ENCODE measurements at places on chromosomes 11 and 22.

DNA sequence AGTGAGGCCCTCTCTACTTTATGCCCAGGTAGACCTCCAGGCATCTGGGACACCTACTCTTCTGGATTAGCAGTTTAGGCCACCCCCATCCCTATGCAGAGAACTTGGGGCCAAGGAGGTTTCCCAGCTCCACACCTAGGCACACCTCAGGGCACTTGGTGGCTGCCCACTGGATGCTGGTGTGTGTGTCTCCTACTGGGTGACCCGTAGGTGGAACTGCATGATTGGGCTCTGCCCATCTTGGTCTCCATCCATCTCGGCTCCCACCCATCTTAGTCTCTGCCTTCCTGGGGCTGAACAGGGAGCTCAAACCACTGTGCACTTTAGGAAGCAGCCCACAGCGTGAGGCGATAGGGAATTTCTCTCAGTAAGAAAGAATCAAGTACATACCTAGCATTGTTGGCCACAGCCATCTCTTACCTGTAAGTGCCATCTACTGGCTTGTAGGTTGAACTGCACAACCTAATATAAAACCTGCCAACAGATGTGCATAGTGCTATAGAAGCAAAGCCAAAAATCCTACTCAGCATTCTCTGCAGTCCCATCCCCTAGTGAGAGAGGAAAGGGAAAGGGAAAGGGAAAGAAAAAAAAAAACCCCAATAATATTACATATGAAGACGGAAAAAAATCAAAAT lies 61.6 kb upstream of the PTPN5 start:
- no peak for DNase-seq

- no peak for DNase-seq
Observed at GRCh38 chr22:32539631-32540421, 65.2 kb downstream of the FBXO7 start.

DNA sequence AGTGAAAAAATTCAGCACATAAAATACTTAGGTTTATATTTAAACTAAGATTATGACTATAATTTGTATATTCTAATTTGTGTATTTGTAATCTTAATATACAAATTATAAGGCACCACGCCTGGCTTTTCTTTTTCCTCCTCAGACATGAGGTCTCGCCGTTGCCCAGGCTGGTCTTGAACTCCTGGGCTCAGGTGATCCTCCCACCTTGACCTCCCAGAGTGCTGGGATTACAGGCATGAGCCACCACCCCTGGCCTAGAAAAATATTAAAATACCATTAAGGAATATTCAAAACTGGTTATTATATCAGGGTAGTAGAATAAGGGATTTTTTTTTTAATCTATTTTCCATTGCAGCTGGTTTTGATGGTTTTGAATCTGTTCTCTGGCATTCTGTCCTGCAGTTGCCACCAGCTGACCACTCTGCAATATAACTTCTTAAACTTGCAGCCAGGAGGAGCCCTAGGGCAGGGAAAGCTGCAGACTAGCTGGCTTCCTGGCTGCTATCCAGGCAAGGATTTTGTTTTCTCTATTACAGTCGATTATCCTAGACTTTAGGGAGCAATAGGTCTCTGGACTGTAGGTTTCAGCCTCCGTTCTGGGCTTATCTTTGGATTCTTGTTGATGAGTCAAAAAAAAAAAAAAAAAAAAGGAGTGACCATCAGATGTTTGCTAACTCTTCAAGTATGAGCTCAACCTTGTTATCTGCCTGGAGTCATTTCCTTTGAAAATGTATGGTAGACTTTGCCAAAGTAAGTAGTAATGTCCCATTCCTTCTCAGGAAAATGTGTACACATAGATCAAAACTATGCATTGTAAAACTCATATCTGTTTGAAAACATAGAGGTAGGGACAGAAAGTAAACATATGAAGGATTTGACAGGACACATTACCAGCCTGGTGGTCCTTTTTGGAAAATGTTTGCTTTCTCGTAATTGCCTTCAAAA lies 13.2 kb downstream of the POLA2 start:
- no peak for DNase-seq

- DNase-seq = no peak
Observed at GRCh38 chr22:46007848-46008261, 30.9 kb upstream of the WNT7B start.

DNA sequence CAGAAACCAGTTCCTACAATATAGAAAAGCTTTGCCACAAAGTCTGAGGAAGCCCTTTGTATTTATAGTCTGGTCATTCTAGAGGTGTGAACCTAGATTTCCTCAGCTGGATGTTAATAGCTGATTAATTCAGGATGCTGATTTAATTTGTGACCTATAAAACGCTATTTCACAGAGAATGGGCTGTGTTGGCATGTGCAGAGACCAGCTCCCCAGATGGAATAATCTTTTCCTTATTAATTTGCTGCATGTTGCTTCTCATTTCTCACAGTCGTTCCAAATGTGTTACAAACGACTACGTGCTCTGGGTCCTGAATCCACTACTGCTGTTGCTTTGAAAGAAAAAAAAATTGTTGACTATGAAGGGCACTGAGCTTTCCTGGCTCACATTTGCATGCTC lies 49.3 kb downstream of the BDNF start:
- no peak for DNase-seq

DNA sequence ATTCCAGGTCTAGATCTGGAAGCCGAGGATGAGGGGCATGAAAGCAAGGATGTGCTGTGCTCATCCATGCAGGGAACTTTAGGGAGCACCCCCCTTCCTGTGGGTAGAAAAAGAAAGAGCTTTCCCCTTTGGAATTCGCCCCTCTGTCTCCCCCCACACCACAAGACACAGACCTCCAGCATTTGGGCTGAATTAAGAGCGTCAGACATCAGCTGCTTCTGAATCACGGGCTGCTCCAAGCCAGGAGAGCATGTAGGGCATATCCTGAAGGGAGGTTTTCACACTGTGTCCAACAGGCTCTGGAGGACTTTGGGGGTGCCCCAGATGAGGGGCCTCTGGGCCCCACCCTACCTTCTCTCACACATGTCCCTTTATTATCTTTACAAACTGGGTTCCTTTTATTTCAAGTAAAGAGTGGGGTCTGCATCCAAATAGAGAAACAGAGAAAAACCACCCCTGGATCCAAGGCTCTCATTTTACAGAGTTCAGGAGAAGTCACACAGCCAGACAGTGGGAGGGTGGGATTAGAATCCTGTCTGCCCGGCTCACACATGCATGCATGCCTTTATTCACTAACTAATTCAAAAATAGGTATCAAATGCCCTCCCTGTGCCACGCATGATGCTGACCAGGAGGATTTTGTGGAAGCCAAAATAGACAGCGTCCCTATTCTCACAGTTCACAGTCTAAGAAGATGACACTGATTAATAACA lies 52.8 kb downstream of the LRRC32 start:
- no peak for DNase-seq

- no peak for DNase-seq
Observed at GRCh38 chr22:38479096-38479837, 11.4 kb downstream of the KDELR3 start.

DNA sequence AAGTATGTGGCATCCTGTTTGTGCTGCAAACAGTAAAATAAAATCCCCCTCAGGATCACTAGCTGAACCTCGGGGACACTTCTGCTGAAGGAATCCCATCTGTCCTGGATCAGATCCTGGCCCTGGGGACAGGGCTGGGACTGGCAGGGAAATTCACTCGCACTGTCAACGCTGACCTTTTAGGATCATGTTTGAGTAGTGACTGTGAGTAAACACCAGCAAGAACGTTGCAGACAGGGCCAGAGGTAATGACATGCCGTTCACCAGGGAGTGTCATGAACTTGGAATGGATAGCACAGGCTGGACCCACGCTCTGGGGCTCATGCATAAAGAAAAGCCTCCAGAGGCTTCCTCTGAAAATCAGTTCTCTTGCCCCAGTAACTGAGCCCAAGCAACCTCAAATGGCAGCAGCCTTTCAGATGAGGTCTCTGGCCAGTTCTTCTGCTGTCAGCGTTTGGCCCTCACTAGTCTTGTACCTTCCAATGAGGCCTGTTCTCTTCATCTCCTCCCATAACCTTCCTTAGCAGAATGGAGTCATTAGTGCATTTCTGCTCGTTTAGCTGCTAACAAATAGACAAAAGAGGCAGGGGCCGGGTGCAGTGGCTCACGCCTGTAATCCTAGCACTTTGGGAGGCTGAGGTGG lies 51.0 kb upstream of the BARX2 start:
- no peak for DNase-seq

- DNase-seq = no peak
Observed at GRCh38 chr11:78037056-78037455, 14.0 kb upstream of the KCTD14 start.

DNA sequence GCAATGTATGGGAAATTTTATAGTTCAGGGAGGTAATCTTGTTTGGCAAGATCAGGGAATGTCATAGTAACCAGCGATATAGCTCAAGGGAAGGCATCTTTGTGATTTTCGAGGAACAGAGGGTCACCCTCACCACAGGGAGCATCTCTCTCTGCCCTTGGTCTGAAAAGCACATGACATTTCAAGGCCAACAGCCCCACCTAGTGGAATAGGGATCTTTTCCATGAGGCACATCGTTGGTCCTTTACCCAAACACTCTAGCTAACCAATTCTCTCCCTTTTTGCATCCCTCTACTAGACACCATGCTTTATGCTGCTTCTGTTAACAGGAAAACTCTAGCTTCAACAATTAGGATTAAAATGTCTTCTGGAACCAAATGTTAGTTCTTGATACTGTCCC lies 179.0 kb downstream of the GRM5 start:
- peak; percentile 1 for DNase-seq

DNA sequence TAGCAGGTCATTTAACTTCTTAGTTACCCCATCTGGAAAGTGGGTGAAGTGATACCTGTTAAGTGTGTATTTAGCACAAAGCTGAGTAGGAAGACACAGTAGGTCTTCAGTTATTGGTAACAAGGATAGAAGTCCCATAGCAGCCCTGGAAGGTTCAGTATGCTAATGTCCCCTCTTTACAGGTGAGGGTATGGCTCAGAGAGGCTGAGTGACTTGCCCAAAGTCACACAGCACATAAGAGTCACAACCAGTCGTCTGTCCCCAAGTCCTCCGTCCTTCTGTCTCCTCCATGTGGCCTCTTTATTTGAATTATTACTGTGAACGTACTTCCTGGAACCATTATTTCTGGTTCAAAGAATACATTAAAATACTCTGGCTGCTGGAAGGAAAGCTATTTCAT lies 10.5 kb downstream of the ASPHD2 start:
- DNase-seq = no peak

- DNase-seq = no peak
Observed at GRCh38 chr11:61445516-61445915, 15.6 kb downstream of the SDHAF2 start.

GRCh38 chr22:35892192-35892591 lies 136.4 kb downstream of the RBFOX2 start:
- DNase-seq = no peak

DNA sequence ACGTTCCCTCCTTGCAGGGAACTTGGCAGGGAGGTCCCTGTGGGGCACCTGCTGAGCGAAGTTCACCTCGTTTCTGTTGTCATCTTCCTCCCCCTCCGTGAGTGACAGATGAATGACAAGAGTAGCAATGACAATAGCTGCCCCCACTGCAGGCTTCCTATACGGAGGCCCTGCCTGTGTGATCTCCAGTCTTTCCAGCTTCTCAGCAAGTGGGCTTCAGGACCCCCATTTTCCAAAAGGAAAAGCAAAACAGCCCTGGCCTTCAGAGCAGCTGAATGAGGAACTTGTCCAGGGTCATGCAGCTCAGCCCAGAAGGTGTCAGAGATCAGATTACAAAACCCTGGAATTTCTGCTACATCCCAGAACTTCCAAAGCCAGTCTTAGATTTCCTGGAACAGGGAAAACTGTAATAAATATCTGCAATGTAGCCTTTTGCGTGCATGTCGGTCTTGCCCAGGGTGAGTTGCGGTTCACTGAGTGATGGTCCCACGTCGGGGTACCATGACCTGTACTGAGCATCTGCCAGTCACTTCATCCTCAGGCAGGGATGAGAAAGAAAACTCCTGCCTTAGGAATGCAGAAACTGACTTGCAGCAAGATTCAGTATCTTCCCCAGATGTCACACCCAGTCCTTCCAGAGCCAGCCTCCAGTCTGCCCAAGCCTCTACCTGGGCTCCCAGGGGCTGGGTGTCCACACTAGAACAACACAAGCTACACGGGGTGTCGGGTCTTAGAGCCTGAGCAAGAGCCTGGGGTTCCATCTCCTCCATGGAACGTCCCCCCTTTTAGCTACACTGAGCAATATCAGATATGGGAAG lies 1457.0 kb downstream of the BRD1 start:
- DNase-seq = no peak

GRCh38 chr11:64450168-64450560 lies 91.2 kb downstream of the RPS6KA4 start:
- DNase-seq = no peak

GRCh38 chr11:83157594-83158356 lies 844 bp downstream of the PCF11 start:
- DNase-seq = peak; percentile 48

DNA sequence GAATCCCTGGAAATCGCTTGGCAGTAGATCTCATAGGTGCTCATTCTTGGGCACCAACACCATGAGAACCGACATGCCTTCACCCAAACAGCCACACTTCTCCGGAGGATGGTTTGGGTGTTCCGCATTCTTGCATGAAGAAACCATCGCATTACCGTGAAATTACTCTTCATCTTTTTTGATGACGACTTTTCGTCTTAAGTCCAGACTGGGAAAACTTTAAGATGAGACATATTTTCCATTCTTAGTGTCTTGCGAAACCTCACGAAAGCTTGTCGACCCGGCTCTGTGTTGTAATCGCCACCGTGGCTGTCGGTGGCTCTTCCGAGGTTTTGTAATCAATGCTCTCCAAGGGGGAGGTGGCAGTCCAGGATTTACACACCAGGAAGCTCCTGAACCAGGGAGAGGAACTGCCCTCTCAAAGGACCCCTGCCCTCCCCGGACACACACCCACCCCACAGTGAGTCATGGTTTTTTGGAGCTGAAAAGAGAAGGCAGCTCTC lies 1.7 kb downstream of the TOM1 start:
- no peak for DNase-seq

GRCh38 chr11:61834278-61835048 lies 6.4 kb downstream of the FADS2 start:
- peak; percentile 29 for DNase-seq

DNA sequence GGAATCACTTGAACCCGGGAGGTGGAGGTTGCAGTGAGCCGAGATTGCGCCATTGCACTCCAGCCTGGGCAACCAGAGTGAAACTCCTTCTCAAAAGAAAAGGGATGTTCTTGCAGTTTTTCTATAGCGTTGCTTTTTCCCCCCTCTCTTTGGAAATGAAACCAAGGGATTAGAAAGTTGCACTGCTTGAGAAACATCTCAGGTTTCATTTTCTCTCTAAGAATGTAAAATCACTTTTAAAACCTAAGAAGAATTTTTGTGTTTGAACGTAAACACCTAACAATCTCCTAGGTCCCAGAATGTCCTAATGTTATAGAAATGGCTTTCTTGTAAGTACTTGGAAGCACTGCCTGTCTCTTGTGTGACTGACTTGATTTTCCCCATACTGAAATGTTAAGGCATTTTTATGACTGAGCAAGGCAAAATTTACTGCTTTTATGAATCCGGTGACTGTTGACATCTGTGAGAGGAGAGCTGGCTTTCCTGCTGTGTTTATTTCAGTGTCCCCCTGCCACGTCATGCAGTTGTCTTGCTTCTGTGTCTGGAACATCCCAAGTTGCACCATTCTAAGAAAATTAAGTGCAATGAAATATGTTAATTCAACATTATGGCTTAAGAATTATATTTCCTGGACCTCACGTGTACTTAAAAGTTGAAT lies 37.7 kb downstream of the NF2 start:
- DNase-seq = no peak

GRCh38 chr11:68999093-68999747 lies 13.8 kb downstream of the MRGPRF start:
- DNase-seq = no peak

GRCh38 chr22:50684501-50684900 lies 11.9 kb downstream of the SHANK3 start:
- DNase-seq = no peak

- DNase-seq = no peak
Observed at GRCh38 chr22:17359501-17359900, 9.8 kb upstream of the CECR2 start.
